ENCODE measurements at places on chromosomes 16 and 17.

DNA sequence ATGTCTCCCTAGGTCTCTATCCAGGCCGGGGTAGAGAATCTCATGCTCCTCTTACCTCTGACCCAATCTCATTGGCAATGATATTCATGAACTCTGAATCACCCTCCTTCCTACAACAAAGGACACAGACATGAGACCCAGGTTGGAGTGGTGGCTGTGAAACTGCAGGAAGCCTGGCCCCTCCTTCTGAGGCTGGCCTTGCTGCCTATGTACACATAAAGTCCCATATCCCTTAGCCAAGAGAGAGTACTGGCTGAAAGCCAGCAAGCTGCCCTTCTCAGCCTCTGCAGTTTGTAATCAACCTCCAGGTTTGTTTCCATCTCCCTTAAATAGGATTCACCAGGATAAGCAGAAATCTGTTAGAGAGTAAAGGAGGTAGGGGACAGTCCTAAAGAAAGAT is 10.6 kb downstream of the AARSD1 start:
- no peak for ATAC-seq

GRCh38 chr16:50265260-50265659 is 1.1 kb upstream of the ADCY7 start:
- peak; percentile 56 for ATAC-seq

GRCh38 chr17:37737081-37737480 is 7.8 kb downstream of the HNF1B start:
- no peak for ATAC-seq

GRCh38 chr17:49190932-49191331 is 19.4 kb downstream of the GNGT2 start:
- ATAC-seq: no peak

GRCh38 chr17:9355846-9356245 is 219.8 kb downstream of the STX8 start:
- ATAC-seq: no peak

GRCh38 chr17:16407911-16408588 is 7.3 kb upstream of the TRPV2 start:
- peak; percentile 65 for ATAC-seq

GRCh38 chr16:67428146-67428731 is 2.7 kb upstream of the HSD11B2 start:
- peak; percentile 79 for ATAC-seq

DNA sequence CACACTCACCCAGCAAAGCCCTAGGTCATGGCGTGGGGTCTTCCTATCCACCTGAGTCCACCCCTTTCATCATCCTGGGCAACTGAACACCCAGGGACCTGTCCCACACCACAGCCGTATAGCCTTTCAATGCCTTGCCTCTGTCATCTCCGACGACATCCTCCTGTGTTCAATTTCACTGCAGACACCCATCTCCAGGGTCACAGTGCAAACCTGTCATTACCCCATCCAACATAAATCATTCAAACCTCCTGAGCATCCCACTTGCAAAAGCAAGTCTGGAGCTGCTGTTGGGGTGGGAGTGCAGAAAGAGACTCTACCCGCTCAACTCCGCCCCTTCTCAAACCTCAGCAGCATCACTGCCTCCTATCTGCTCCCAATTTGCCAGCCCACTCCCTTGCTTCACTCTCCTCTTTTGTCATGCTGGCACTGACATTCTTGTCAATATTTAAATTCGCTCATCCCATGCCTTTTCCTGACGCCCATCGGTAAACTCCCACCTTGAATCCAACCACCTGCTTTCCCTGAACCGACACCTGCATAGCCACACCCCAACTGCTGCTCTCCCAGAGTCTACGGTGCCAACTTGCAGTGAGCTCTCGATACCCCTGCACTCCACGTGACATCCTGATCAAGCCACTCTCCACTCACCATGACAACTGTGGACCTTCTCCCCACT is 37.0 kb downstream of the MARF1 start:
- no peak for ATAC-seq

GRCh38 chr16:15874745-15875314 is 13.6 kb downstream of the CEP20 start:
- ATAC-seq: peak; percentile 94

GRCh38 chr16:64615630-64616280 is 506.1 kb downstream of the CDH11 start:
- no peak for ATAC-seq

- peak; percentile 64 for ATAC-seq
Measured at GRCh38 chr16:24070851-24071250, 185.3 kb upstream of the CACNG3 start.

- ATAC-seq: no peak
Measured at GRCh38 chr17:49518346-49519078, 23.4 kb downstream of the NGFR start.
